Stimulated activated CD8-positive, alpha-beta memory T cell treated with anti-CD3 and anti-CD28 coated beads, Interleukin-15, amount 100 ng/mL, for 1 hour (primary cell): ENCODE measurements at places on chromosomes 16 and 17.
A peak's percentile ranks its signal among the peaks of the same experiment; 100 is the strongest.

- peak; percentile 5 for DNase-seq
These were observed 154.2 kb downstream of the MRM1 start for GRCh38 chr17:36755586-36755985.

GRCh38 chr17:39352511-39352910 is 48.9 kb downstream of the FBXL20 start:
- no peak for DNase-seq

- no peak for DNase-seq
These were observed 84.9 kb downstream of the CYB561 start for GRCh38 chr17:63361182-63361581.

- DNase-seq = no peak
These were observed 136.3 kb downstream of the HS3ST3B1 start for GRCh38 chr17:14437176-14437575.

- DNase-seq = no peak
These were observed 3.7 kb upstream of the PYCR1 start for GRCh38 chr17:81940538-81941483.

GRCh38 chr16:976389-976931 is 5.1 kb upstream of the SOX8 start:
- no peak for DNase-seq

GRCh38 chr17:41689497-41690299 is 1.0 kb downstream of the EIF1 start:
- DNase-seq = no peak

- peak; percentile 63 for DNase-seq
These were observed 43.3 kb downstream of the PGS1 start for GRCh38 chr17:78421534-78422266.
